ENCODE measurements at places on chromosomes 1 and 21.

DNA sequence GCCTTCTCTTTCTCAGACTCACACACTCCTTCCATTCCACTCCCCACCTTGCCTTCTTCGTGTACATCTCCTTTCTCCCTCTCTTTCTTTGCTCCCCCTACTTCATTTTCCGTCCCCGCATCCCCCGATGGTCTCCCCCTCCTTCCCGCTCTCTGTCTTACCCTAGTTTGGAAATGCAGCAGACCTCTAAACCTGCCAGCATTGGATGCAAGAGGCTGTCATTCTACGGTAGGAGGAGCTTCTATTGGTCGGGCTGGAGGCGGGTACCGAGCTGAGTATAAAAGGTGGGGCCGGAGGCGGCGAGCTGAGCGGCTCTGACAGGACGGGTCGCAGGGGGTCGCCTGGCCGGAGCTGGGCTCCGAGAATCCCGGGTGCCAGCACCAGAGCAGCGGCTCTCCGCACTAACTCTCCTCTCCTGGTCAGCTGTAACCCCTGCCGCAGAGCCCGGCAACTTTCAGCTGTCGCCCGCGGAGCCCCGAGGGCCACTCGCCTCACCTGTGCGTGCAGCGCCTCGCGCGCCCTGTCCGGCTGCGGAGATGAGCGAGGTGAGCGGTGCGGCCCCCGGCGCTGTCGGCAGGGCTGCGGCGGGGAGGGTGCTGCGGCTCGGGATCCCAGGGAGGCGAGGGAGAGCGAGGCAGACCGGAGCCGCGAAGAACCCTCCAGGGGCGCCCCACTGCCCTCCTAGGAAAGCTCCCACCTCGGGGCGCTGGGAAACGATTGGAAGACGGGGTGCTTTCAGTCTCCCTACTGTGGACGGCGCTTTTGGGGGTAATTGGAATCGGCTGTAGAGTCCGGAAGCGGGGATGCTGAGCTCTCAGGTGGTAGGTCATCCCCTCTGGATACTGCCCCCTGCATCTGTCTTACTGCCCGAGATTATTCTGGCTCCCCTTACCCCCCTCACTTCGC is at the start of gene PCP4L1:
Gene PCP4L1, plus strand, starts transcription at position 307 of the 906 bp plus-strand sequence. Its CDS starts 230 bp downstream, at position 537.
- DNase-seq: no peak

GRCh38 chr1:198333744-198334143 is 176.9 kb downstream of the NEK7 start:
- DNase-seq: no peak

DNA sequence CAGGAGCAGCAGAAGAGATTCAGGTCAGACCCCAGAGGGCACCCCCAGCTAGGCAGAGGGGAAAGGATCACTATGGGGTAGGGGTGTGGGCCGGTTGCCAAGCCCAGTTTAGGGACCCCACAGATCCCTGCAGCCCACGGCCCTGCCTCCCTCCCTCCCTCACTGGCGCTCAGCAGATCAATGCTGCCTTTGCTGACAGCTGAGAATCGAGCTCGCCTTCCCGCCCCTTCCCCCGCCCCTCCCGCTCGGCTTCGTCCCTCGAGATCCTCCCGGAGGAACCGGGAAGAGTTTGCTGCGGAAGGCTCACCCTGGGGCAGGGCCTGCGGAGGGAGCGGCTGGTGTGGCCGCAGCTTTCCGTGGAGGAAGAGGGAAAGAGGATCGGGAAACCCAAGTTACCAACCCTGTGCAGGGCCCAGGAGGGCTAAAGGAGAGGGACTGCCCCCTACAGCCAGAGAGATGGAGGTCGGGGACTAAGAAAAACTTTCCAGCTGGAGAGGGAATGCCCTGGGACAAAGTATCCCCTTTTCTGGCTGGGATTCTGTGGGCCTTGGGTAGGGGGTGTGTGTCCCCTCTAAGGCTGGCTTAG is 1.1 kb upstream of the KCNQ4 start:
- no peak for DNase-seq

GRCh38 chr1:15543589-15544568 is 17.2 kb downstream of the DNAJC16 start:
- no peak for DNase-seq

DNA sequence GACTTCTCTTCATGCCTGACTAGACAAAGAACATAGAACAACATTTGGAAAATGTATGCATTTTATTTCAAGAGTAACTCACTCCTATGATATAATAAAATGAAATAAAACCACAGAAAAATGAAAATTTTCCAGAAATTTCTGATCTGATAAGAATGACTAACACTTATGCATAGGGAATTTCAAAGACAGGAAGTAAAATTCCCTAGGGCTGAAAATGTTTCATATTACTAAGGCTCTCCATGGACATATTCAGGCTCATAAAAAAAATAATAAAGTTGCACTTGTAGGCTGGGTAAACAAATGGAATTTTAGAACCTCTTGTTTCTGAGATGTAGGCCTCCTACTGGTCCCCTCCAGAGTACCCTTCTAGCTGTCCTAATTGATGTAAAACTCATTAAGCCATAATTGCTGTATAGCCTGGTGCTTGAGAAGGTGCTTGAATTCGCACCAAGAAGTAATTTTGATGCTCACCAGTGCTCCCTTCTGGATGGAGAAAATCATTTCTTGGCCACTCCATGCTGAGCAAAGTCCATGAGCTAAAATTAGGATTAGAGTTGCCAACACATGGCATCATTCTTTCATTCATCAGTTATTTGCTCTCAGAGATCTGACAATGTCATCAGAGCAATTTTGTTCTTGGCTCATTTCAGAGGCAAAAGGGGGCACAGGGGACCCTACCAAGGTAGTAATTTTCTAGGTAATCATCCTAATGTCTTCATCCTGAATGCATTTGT is 641.0 kb upstream of the CAMK1G start:
- no peak for DNase-seq

GRCh38 chr1:60425528-60425927 is 352.0 kb upstream of the C1orf87 start:
- no peak for DNase-seq

GRCh38 chr1:9238550-9238949 is 4.0 kb downstream of the H6PD start:
- DNase-seq: no peak

- DNase-seq: no peak
These were observed 12.4 kb downstream of the LAMC2 start for GRCh38 chr1:183198463-183198862.

DNA sequence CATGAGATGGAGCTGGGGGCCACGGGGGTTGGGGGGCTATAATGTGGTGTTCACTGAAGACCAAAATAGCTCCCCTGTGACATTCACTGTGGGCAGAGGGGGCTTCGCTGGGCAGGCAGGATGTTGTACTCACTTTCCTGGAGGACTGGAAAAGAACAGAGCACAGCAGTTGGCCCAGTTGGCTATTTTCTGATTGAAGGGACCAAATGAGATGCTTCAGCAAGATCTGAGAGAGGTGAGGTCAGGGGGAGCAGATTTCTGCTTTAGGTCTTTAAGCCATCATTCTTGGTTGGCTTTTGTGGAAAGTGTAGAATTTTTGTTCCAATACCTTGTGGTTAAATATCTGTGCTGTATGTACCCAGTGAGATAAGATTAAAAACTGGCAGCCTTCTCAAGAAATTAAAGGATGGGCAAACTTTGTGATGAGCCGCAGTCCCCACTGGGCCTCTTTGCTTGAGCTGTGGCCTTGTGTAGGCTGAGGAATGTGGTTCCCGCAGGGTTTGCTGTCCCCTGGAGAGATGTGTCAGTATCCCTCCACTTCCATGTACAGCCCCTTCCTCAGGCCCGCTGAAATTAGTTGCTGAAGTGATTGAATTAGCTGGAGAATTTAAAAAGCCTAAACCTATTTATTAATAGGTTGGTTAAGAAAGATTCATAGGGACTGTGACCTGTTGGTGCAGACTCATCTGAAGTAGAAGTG is 80.7 kb downstream of the ATP5PO start:
- no peak for DNase-seq

DNA sequence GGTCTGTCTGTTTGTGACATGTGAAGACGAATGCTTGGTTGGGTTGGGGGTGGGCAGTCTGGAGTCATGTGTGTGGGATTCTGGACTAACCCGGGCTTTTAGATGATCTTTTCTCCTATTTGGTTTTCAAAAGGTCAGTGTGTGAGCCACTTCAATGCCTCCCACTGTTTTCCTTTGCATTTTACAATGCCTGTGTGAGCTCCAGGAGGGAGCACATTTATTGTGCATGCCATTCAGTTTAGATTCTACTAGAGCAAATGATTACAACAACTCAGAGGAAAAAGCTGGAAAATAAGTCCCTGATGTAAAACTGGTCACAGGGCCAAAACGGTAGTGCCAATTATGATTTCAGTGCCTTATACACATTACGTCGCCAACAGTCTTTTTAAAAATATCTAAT is 90.9 kb downstream of the LYPLAL1 start:
- no peak for DNase-seq

- no peak for DNase-seq
These were observed at the start of gene FCER1A for GRCh38 chr1:159302095-159302494. Gene FCER1A, plus strand, starts transcription at chr1:159302336. Its CDS starts 29 bp downstream, at chr1:159302365.

DNA sequence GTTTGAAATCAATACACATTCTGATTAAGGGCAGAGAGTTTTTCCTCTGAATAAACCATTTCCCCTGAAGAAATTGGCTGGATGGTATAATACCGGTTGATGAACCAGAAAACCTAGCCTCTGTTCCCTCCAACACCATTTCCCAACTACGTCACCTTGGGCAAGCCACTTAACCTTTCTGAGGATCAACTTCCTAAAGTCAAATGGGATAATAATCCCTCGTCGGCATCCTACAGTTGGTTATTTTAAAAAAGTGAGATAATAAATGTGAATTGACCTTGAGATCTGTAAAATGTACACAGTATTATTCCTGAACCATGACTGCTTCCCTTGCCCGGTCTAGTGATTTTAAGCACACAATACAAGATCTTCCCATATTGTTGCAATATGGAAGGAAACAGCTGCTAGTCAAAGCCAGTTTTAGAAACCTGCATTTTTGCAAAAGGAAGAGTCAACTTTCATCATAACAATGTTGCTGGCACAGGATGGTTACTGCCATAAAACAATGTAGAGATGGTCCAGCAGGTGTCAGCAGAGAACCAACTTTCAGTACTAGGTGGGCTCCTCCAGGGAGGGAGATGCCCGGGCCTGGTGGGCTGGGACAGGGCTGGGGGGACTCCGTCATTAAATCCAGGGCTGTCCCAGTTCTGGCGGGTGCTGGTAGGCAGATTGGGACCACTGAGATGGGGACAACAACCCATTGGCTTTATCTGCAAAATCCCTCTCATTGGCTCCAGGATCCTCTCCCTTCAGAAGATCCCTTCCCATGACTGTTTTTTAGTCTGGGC is 5.2 kb upstream of the HLX start:
- DNase-seq: no peak

All from activated effector memory CD4-positive, alpha-beta T cell treated with Interleukin-2 at 50 U/mL for 16 hours (primary cell).